ENCODE measurements at places on chromosomes 1 and 21. TPM values are rescaled to one million over a fixed set of nuclear protein-coding genes. Genes with fewer than 3 reads are reported as not detected.

GRCh38 chr1:14740016-14740415 is 141.5 kb downstream of the KAZN start:
- DNase-seq = no peak

DNA sequence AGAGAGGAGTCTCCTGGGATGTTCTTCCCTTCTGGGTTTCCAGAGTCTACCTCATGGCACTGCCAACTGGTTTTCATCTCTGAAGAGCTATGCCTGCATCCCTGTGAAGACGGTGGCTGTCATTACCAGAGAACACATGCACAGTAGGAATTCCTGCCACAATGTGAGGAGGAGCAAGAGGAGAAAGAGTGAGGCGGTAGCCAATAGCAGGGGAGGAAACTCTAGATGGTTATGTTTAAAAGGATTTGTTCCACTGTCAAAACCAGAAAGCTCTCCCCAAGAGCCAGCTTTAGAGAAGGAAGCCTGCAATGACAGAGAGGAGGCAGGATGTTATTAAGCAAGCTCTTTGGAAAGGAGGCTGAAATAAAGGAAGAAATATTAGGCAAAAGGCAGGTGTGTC is 12.3 kb downstream of the LMX1A start:
- no peak for DNase-seq

The AKR1A1 gene
- total RNA-seq = 96.5 TPM

- DNase-seq = no peak
Observed at GRCh38 chr1:108560189-108560873, 431 bp downstream of the EEIG2 start.

- DNase-seq = no peak
Observed at GRCh38 chr1:19385869-19386591, 73.9 kb downstream of the SLC66A1 start.

DNA sequence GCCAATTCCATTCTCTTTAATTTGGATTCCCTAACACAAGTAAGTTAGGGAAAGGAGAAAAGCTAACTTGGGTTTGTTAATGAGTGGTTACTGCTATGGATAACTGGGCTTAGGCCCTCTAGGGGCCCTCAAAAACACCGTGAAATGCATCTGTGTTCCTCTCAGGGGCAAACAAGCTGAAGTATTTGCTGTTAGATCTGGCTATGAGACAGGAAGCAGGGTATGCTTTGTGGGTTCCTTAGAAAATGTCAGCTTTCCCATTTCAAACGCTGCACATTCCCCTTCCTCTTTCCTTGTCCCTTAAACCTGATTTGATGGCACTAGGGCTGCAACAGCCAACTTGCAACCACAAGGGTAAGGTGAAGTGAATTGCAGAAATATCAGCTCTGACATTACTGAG is 5.7 kb upstream of the CAP1 start:
- no peak for DNase-seq

The TSACC gene
- not detected for total RNA-seq

The HSPA6 gene
- 0.30 TPM for total RNA-seq

DNA sequence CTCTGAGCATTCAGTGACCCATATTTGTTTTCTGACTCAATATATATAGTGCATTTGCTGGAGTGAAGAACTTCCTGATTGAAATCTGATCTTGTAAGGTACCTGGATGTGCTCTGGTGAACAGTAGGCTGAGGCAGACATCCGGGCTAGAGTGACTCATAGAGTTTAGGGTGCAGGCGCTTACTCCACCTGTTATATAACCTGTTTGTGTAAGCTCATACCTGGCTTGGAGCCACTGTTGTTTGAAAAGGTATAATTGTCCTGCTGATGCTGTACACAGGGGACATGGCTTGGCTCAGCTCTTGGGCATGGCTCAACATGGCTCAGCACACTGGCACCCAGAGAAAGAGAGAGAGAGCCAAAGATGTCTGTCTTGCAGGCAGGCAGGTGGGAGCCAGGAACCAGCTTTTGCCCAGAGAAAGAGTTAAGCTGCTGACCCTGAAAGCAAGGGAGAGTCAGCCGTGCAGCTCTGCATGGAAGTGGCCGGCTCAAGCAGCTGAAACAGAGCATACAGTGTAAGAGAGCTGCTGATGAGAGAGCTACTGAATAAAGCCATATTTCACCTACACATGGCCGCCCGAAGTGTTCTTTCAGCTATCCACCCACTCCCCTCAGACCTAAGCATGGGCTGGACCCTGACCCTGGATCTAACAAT is 43.2 kb downstream of the GJA5 start:
- DNase-seq = no peak

DNA sequence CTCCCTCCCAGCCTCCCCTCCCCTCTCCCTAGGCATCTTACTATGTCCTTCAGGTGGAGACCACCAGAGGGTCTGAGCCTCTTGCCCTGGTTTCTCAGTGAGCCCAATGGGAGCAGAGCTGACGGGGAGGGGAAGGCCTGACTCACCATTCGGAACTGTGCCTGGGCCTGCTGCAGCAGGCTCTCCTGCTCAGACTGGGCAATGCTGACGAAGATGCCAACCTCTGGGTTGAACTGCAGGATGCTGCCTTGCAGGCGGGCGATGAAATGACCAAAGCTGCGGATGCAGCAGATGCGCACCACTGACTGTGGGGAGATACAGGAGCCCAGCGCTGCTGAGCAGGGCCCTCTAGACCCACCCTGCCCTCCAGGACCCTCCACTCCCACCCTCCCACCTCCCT is 11.0 kb upstream of the PAQR6 start:
- no peak for DNase-seq

DNA sequence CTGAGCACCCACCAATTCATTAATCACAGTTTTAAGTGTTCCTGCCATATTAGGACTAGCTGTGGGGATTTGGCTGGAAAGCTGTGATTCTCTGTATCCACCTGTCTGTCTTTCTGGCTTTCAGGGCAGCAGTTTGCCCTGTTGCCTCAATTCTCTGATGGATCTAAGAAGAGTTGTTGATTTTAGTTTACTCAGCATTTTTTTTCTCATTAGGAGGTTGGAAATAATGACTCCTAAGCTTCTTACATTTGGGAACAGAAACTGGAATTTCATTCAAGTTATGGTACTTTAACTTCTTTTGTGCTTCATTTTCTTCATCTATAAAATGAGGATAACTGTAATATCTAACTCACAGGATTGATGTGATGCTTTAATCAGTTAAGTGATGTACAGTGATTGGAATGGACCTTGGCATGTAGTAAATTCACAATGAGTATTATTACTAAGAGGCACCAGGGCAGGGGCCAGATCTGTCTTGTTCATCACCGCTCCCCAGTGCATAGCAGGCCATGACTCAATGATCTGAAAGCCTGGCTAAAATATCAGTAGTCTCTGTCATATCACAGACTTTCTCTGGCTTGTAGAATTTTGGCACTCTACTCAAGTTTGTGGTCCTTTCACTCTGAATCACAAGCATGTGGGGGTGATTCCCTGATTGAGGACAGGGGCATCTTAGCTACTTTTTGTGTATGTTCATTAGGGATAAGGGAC is 51.4 kb upstream of the GREM2 start:
- no peak for DNase-seq

- peak; percentile 42 for DNase-seq
Observed at GRCh38 chr1:22641906-22642636, 1.4 kb upstream of the C1QC start.

DNA sequence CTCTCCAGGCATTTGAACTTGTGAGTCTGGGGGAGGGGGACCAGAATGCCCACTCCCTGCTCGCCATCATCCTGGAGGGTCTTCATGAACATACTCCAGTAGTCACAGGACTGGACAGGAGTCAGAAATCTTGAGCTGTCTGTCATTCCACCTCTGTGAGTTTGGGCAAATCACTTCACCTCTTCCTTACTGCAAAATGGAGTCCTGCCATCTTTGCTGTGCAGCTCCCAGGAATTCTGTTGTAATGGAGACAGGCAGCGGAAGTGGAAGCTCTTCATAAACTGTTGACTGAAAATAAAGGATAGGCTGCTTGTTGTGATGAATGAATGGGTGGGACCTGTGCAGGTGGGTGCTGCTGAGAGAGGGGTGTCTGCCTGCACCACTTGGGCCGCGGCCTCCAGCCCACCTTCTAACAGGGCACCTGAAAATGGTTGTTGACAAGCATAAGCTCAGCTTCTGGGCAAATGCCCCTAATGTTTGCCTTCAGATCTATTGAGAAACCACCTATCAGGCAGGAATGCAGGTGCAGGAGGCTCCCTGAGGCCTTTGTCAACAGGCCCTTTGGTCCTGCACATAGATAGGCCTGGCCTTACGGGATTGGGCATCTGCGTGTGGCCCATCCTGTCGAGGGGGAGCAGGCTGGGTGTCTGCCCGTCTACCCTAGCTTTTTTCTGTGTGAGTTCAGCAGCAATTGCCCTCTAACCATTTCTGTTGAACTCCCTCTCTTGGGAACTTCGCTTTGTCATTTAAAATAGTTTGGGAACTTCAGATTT is 321.0 kb downstream of the RPS6KC1 start:
- no peak for DNase-seq

GRCh38 chr1:218735436-218736032 is 390.4 kb downstream of the TGFB2 start:
- DNase-seq = no peak

- DNase-seq = no peak
Observed at GRCh38 chr21:39033878-39034589, 149.2 kb downstream of the PSMG1 start.

The BPNT1 gene
- 16.8 TPM for total RNA-seq

- DNase-seq = no peak
Observed at GRCh38 chr21:25964015-25964414, 206.6 kb downstream of the APP start.

- DNase-seq = no peak
Observed at GRCh38 chr1:162003061-162003829, 20.4 kb downstream of the OLFML2B start.

- no peak for DNase-seq
Observed at GRCh38 chr1:245683676-245684075, 528.9 kb downstream of the KIF26B start.

- DNase-seq = no peak
Observed at GRCh38 chr21:34771512-34772028, 102.8 kb downstream of the CLIC6 start.

DNA sequence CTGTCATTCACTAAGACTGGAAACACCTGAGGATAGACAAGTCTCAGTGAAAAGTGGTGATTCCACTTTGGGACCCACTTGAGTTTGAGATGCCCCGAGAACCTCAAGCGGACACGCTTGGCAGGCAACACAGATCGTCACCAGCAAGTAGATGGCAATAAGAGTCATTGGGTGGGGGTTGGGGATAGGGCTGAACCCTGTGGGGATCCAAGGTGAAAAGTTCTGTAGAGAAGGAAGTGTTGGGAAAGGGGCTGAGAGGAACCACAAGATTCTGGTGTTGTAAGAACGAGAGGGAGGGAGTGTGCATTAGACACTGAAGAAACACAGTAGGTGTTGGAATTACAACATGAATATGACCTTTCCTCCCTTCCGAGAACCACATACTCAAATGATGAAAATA is 45.4 kb upstream of the TDRD10 start:
- DNase-seq = no peak

The LCE2A gene
- not detected for total RNA-seq

The NT5C1A gene
- total RNA-seq = 0.22 TPM

GRCh38 chr1:74528123-74528522 is 15.7 kb upstream of the LRRC53 start:
- no peak for DNase-seq

The THRAP3 gene
- total RNA-seq = 108 TPM

The FHL3 gene
- 5.2 TPM for total RNA-seq

DNA sequence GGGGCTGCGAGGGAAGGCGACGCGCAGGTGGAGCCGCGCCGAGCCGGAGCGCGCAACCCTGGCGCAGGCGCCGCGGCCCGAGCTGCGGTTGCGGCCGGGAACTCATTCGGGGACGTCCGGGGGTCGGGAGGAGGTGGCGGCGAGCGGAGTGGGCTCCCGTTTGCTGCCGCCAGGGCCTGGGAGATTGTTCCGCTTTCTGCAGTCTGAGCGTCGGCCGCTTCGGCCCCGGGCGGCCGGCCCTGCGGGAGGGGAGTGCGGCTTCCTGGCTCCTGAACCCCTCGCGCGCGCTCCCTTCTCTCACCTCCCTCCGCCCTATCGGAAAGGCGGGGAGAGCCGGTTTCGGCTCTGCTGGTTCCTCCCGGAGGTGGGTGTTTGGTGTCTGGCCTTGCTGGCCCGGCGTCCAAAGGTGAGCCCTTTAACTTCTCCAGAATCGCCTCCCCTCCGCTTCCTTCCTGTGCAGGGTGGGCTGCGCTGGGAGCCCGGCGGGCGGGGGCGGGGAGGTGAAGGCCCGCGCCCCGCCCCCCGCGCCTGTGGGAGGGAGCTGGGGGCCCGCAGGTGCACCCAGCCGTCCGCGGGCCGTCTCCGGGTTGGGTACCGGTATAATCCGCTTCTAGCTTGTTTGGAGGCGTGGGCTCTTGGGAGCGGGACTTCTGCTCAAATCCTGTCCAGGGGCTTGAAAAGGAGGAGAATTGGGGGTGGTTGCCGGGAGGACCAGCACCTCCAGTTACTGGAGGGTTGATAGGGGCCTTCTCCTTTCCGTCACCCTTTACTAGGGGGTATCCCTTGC is 683 bp downstream of the LRRC8D start:
- peak; percentile 45 for DNase-seq

DNA sequence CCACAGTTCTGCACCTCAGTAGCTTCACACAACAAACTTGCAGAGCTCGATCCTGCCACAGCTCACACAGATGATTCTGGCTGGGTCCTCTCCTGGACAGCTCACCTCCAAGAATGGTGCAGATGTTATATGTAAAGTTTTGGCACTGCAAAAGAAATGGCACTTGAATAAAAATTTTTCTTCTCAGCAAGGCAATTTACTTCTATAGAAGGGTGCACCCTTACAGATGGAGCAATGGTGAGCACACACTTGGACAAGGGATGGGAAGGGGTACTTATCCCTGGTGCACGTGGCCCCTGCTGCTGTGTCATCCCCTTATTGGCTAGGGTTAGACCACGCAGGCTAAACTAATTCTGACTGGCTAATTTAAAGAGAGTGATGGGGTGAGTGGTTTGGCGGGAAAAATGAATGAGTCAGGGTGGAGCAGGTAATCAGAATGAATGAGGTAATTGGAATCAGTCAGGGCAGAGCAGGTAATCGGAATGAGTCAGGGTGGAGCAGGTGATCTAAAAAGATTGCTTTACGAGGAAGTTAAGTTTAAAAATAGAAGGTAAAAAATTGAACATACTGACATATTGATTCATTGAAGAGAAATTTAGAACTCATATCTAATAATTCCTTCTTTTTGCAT is 12.0 kb upstream of the AADACL3 start:
- DNase-seq = no peak

The S100A7 gene
- not detected for total RNA-seq

DNA sequence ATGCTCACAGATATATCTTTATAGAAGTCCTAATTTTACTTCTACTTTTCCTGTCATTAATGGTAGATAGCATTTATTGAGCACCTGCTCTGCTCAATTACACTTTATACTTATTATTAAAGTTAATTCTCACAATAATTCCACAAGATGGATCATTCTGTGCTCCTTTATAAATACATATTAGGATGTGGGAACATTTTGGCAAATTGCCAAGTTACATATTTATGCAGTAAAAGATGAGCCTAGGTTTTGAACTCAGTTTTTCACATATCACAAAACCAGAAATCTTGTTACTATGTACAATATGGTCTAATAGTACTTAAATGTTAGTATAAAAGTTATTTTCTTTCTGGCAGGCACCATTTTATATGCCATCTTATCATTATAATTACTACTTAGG is 895.0 kb upstream of the B3GALT2 start:
- DNase-seq = no peak
